Suprapubic skin (tissue), 4 donors: ENCODE measurements at places on chromosomes 6 and 20.

- DNase-seq: peak; percentile 70
Measured at GRCh38 chr6:75602246-75603105, 796 bp downstream of the SENP6 start.

GRCh38 chr6:71599359-71599758 is 287.0 kb upstream of the RIMS1 start:
- no peak for DNase-seq

GRCh38 chr6:136893187-136893586 is 28.9 kb upstream of the SLC35D3 start:
- DNase-seq: no peak

GRCh38 chr6:112183271-112183671 is 71.1 kb downstream of the LAMA4 start:
- DNase-seq: no peak

DNA sequence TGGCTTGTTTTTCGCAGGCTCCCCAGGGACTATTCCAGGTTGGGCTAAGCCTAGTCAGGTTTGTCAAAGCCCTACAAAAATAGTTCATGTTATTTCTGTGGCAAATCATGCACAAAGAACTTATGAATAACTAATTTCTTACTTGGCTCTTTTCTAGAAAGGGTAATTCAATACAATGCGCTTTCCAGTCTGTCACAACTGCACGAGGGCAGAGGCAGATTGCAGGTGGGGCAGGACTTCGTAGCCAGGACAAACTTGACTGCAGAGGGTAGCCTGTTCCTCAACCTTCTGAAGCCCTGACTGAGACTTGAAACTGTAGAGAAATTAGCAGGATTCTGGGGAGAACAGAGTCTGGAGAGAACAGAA is 253.5 kb downstream of the QKI start:
- no peak for DNase-seq

GRCh38 chr20:33014336-33015113 is 7.0 kb downstream of the BPIFB2 start:
- DNase-seq: no peak

DNA sequence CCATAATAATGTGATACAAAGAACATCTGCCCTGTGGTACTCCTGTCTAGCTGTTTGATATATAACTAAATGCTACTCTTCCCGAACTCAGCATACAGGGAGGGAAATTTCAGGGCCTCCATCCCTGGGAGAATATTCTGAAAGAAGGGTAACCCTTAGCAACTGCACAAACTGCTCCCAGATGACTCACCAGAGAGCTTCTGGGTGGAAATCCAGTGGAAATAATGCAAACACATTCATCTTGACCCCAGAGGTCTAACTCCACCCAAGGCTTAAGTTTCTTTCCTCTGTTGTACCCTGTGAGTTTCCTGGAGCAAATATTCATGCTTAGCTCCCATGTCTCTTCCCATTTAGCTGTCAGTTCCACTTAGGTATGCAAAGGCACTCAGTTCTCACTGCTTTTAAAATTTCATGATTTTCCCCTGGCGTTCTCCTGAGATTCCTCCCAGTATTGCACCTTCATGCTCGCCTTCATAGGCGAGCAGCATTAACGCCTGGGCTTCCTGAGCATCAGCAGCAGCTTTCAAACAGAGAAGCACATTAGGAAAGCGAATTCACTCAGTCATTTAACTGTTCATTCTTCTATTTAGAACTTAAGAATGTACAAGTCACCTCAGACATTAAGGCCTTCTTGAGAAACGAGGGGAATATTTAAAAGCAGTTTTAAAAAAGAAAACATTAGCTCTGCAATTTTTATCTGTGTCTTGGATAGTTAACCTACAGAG is 43.8 kb upstream of the LAMA4 start:
- no peak for DNase-seq

GRCh38 chr6:144637541-144637940 is 352.4 kb downstream of the UTRN start:
- no peak for DNase-seq

DNA sequence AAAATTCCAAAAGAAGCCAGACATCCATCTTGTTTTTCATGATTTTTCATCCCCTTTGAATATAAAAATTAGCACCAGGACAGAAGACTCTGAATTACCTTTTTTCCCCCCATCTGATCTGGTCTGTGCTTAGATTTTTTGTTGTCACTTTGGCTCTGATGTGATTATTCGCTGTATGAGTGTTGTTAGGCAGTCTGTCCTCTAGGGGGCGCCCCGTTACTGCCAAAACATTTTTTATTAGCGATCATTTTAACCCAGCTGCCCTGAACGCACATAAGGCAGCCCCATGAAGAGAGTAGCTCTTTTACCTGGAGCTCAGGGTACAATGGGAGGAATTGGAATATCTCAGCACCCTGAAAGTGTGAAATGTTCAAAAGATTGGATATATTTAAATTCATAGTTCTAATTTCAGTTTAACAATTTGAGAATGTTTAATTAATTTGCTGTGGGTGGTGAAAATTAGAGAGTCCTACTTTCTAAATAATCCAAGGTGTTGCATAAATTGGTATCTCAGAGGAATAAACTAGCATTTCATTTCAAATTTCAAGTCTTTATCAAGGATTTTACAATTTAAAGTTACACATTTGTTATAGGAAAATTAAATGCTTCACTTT is 60.8 kb downstream of the PRPH2 start:
- peak; percentile 89 for DNase-seq

DNA sequence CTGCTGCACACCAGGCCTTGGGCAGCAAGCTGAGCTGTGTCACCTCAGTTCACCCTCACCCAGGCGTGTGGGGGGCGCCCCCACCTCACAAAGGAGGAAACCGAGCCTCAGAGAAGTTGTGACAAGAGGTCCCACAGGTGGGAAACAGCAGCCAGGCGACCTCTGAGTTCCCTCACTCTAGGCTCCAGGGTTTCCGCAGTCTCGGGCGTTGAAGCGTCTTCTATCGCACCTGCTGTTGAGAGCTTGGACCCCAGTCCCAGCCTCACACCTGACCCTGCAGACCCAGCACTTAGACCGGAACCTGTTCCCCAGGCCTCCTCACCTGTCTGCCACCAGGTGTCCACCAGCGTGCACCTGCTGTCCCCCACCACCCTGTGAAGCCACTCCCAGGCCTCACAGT is 22.3 kb upstream of the APMAP start:
- DNase-seq: peak; percentile 40
